ENCODE measurements at places on chromosomes 4 and X.
A peak's percentile ranks its signal among the peaks of the same experiment; 100 is the strongest.

DNA sequence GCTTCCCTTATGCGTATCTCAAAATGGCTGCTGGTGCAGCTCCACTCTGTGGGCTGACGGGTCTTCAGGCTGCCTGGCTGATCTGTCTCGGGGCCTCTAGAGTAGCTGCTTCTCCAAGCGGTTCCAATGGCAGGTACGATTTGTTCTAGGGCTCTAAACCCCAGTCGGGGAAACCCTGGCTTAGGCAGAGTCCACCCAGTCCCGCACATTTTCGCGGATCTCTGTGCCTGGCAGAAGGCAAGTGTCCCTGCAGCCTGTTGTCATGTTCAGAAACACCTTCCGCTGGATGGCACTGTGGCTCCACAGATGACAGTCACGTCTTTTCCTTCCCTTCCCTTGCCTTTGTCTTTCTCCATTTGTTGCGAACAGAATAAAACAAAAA lies 54.4 kb downstream of the NBDY start:
- DNase-seq = peak; percentile 69

DNA sequence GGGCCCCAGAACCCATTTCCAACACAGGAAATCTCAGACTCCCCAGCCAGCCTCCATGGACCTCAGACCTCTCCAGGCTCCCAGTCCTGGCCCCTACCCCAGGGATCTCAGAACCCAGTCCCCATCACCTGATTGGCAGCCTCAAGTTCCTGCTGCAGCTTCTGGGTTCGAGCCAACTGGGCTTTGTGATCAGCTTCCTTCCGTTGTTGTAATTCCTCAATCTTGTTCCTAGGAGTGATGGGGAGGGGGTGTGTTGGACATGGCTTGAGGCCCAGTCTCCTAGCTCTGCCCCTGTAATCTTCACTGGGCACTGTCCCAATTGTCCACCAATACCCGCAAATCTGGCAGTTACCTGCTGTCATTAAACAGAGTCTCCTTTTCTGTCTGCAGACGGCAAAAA lies 12.6 kb downstream of the GRIPAP1 start:
- DNase-seq = no peak

DNA sequence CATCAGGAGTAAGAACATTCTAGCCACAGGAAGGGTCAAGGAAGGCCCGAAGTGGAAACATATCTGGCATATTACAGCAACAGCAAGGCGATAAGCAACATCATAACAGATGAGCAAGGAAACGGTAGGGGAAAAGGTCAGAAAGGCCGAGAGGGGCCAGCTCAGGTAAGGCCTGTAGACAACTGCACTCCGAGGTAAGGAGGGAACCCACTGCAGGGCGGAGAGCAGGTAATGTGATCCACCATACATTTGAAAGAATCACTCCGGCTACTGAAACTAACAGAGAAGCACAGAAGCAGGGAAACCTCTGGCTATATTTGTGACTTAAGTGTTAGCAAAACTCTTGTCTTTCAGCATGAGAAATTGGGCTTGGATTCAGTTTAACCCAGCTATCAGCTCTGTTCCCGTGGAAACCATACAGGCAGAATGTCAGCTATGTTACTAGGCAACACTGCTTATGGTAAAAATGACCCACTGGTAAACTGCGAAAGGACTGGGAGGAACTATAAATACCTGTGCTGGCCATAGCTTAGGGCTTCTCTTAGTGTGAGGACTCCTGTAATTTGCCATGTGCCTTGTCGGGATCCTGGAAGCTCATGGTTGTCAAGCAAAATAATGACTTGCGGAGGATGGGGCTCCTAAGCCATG lies 31.0 kb downstream of the FRYL start:
- no peak for DNase-seq

DNA sequence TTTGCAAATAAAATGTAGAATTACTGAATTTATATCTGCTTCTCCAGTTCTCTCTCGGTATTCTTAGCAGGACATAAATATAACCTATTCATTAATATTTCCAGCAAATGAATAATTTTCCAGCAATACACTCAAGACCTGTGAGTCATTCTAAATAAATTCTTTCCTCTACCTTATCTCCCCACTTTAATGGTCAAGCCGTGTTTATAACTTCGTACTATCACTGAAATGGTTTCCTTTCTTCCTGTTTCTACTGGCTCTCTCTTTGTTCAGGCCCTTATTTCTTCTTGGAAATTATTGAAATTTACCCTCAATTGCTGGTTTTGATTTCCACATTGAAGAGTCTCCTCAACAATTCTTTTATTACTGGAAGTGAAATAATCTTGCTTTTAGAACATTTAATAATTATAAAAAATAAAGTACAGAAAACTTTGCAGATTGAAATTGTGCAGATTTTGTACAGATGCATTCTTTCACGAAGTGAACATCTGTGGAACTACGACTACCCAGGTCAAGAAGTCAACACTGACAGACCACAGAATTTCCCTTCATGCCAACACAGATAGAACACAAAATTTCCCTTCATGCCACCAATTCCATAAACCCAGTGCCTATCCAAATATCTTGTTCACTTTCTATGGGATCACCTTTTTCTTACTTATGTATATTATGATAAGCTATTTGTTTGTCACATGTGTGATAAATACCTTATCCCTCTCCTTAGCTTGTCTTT lies 205.7 kb downstream of the FAT4 start:
- DNase-seq = no peak

- no peak for DNase-seq
Measured at GRCh38 chrX:117851025-117851424, 265.6 kb downstream of the KLHL13 start.

DNA sequence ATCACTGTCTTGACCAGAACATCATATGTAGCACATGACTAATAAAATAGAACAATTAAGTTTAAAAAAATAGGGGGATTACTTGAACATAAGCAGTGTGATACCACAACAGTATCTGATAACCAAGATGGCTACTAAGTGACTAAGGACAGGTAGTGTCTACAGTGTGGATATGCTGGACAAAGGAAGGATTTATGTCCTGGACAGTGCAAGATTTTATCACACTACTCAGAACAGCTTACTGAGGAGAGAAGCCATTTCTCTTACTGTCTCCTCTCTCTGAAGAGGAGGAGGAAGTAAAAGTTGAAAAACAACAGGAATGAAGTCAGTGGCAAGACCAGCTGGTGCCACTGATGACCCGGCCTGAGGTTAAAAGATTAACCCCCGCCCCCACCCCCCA lies 4.0 kb upstream of the SLC10A7 start:
- DNase-seq = no peak

GRCh38 chr4:18524667-18525066 lies 503.1 kb upstream of the LCORL start:
- no peak for DNase-seq

DNA sequence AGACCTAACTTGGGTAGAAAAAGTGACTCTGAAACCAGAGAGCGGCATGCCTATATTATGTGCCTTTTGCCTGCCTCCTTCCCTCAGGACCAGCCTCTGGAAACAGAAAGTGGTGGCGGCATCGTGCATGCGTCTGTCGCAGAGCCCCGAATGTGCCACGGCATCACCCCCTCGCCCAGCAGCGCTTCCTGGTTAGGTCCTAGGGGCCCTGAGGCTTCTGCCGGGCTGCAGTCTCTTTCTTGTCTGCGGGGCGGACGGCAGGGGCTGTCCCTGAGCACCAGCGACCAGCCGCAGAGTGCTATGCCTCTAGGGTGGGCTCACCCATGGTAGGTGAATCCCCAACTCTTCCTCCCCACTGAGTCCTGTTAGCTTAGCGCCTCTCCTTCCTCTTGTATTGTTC lies 68.7 kb downstream of the VSIG4 start:
- no peak for DNase-seq

- DNase-seq = no peak
Measured at GRCh38 chr4:60729194-60729593, 470.9 kb upstream of the ADGRL3 start.

DNA sequence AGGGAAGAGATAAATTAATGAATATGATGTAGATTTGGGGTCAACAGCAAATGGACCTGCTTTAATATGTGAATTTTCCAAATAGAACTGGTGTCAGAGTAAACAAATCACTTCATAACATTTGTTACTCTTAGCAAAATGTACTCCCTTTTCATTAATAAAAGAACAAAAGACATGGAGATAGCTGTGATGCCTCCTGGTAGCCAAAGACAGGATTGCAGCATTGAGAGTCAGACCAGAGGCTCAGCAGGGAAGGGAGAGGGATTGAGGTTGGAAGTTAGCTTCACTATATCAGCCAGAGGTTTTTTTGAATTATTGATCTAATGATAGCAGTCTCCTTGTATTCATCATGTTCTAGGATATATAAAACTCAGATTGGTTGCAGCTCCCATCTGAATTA lies 17.4 kb upstream of the RAB40A start:
- no peak for DNase-seq

GRCh38 chr4:128310266-128310697 lies 22.7 kb upstream of the PGRMC2 start:
- no peak for DNase-seq

DNA sequence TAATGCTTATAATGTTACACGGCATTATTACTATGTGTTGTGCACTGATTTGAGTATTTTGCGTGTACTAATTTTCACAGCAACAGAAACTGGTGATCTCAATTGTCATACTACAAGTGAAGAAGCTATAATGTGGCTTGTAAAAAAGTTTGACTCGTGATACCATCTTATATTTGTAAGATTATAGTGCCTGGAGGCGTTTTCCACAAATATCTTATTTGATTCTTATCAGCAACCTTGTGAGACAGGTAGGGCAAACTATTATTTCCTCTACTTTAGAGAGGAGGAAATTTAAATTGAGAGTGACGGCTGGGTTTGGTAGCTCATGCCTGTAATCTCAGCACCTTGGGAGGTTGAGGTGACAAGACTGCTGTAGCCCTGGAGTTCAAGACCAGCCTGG lies 4.5 kb downstream of the CUL4B start:
- no peak for DNase-seq

GRCh38 chr4:21209860-21210259 lies 509.6 kb downstream of the PACRGL start:
- DNase-seq = no peak

- no peak for DNase-seq
Measured at GRCh38 chr4:54157606-54158005, 57.6 kb downstream of the GSX2 start.

DNA sequence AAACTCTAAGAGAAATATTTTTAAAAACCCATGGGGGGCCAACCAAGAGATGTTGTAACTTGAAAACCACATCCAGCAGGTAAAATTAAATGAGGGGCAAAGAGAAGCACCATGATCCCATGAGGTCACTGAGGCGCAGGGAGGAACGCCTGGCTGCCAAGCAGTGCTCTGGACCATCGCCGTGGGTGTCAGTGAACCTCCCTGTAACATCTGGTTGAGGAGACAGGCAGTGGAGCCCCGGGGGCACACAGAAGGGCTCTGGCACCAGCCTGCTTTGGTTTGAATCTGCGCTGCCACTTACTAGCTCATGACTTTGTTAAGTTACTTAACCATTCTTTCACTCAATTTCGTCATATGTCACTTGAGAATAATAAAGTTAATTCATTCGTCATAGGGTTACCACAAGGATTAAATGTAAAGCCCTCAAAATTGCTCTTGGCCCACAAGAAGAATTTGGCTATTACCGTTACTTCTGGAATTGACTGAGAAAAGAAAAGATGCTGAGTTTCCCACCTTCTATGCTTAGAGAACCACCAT lies 41.6 kb upstream of the SLC25A4 start:
- DNase-seq = no peak

DNA sequence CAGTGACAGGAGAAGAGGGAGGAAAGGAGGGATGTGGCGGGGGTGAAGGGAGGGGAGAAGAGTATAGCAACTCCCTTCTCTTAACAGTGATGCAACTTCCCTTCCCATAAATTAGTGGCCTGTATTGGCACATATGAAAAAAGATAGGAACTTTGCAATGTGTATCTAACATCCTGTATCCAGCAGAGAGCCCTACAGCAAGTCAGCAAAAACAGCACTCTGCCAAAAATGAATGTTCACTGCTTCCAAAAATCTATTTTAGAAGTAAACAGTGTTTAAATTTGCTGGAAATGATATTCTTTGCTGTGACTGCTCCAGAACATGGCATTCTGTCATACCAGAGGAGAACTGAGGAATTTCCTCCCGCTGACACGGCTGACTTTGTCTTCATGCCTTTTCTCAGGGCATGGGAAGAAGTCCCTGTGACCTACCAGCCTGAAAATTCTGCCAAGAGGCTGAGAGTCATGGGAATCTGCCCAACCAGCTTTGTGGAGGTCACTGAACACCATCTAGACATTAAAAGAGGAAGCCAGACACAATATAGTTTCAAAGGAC lies 343.4 kb upstream of the RASGEF1B start:
- DNase-seq = no peak

DNA sequence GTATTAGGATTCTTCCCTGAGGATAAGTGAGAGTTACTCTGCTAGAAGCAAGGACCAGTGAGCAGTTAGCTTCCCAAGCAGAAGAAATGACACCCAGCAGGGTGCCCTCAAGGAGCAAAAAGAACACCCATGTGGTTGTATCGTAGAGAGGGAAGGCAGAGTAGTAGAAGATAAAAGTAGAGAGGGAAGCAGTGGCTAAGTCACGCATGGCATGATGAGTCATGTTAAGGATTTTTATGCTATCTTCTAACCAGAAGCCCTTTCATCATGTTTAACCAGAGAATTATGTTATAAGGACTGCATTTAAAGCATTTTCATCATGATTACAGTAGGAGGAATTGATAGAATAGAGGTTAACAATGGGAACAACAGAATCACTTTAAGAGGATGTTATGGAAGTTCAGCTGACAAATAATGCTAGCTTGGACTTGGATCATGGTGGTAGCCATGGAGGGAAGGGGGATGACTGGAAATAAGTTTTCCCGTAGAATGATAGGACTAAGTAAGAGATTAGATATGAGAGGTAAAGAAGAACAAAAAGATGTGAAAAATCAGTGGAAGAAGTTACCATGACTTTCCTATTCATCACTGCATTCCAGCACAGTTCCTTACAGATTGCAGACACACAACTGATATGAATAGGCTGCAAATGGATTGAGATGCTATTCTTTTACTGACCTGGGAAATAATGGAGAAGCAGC lies 383.5 kb upstream of the INTU start:
- no peak for DNase-seq

DNA sequence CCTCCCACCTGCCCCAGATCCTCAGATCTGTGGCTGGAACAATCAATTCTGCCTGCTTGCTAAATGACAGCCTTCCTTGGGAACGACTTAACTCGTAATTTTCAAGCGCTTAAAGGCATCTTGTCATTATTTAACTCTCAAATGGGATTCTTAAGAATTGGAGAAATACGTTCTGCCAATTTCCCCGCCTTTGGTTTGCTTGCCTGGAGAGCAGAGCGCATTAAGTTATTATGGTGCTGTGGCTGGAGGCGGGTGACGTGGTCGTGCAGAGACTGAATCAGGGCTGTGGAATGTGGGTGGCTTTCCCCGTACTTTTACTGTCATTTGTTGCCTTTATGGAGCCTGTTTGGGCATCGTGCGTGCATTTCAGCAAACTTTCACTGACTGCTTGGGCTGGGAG lies 78.9 kb upstream of the PSAPL1 start:
- no peak for DNase-seq

DNA sequence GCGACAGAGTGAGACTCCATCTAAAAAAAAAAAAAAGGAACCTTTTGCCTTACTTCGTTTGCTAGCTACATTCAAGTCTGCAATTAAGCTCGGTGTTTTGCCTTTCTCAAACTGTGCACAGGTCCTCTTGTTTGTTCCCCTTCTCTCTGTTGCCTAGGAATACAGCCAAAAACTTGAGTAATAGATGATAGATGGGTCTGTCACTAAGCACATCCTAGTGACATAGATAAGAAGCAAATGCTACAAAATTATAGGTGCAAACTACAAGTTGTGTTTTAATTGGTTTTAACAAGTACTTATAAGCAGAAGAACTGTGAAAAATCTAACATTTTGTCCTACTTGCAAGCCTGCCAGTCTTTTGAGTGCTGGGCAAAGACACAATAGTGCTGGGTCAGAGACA lies 95.2 kb downstream of the SNCA start:
- DNase-seq = no peak

Data from stimulated activated CD4-positive, alpha-beta T cell treated with anti-CD3 and anti-CD28 coated beads, TNF-alpha, amount 100 ng/mL, for 1 hour (primary cell).